ENCODE measurements at places on chromosomes 2 and 18. TPM values are rescaled to one million over a fixed set of nuclear protein-coding genes. Genes with fewer than 3 reads are reported as not detected.

DNA sequence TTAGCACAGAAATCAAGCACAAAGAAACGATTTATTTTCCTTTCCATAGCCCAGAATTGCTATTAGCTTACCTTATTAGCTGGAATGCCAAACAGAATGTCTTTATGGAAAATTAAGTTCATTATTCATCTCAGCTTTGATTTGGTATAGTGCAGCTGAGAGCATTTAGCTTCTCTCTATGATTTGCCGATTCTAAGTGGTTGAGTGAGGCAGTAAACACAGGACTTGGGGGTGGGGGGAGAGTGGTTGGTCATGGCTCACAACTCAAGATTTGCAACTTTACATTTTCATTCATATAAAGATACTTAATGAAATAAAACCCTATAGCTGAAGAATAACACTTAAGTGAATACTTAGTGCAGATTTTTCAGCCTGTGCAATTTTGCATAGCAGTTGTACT is 395.2 kb downstream of the TGIF1 start:
- no peak for DNase-seq
- H3K4me1 ChIP-seq = no peaks in the 10 kb centered on the region
- H3K27ac ChIP-seq = no peak overlapping the region
- H3K27me3 ChIP-seq = no peaks in the 10 kb centered on the region

DNA sequence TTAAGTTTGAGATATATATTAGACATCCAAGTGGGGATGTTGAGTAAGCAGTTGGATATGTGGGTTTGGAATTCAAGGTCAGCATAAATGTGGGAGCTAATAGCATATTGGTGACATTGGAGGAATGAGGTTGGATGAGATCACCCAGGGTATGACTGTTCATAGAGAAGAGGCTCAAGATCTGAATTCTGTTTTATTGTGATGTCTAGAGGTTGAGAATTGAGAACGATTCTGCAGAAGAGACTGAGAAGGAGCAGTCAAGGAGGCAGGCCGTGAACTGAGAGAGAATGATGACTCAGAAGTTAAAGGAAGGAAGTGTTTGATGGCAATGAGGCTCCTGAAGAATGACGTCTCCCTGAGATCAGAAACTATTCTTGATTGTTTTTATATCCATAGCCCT is 5.9 kb downstream of the SERPINB11 start:
- no peaks in the 10 kb centered on the region for H3K27me3 ChIP-seq
- DNase-seq = no peak
- H3K4me3 ChIP-seq = no peak overlapping the region
- no peak overlapping the region for H3K27ac ChIP-seq

Gene GKN2
- total RNA-seq = 77.2 TPM

Gene DUSP19
- 3.0 TPM for total RNA-seq

Gene SPP2
- total RNA-seq = not detected

DNA sequence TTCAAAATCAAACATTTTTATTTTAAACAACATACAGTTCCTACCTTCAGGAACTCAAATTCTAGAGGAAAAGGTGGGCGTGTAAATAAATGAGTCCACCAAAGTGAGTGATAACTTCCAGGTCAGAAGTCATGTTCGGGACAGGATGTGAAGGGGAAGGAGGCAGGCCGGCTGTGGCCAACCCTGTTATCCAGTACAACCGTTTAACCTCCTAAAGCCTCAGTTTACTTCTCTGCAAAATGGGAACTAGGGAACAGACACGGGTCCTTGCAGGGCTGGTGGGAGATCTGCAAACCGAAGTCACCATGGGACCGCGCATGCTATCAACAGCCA is 373 bp downstream of the EIPR1 start:
- H3K27me3 ChIP-seq = no peaks in the 10 kb centered on the region
- DNase-seq = no peak
- H3K27ac ChIP-seq = peak overlapping the region; percentile 88
- H3K4me3 ChIP-seq = peak overlapping the region; percentile 96

- H3K27ac ChIP-seq = no peak overlapping the region
- H3K36me3 ChIP-seq = no peaks in the 10 kb centered on the region
- DNase-seq = no peak
- H3K4me3 ChIP-seq = no peak overlapping the region
Observed at GRCh38 chr2:18545384-18545783, 15.1 kb downstream of the RDH14 start.

GRCh38 chr18:43961722-43962121 is 684.4 kb upstream of the SYT4 start:
- no peaks in the 10 kb centered on the region for H3K36me3 ChIP-seq
- DNase-seq = no peak
- no peak overlapping the region for H3K4me3 ChIP-seq

Gene ANKRD53
- total RNA-seq = 0.38 TPM

Data from upper lobe of right lung (tissue), 1 donor.